ENCODE measurements at places on chromosomes 2 and 18. TPM values are rescaled to one million over a fixed set of nuclear protein-coding genes. Genes with fewer than 3 reads are reported as not detected.
A peak's percentile ranks its signal among the peaks of the same experiment; 100 is the strongest.

Gene EFR3B
- total RNA-seq = 21.2 TPM

Gene FN1
- 52.0 TPM for total RNA-seq

GRCh38 chr18:69558052-69558451, 157.4 kb downstream of the DOK6 start:
- DNase-seq = no peak

- DNase-seq = no peak
These were observed 22.1 kb downstream of the INHBB start for GRCh38 chr2:120368086-120368485.

GRCh38 chr2:147232225-147232669, 612.6 kb upstream of the ACVR2A start:
- DNase-seq = no peak

DNA sequence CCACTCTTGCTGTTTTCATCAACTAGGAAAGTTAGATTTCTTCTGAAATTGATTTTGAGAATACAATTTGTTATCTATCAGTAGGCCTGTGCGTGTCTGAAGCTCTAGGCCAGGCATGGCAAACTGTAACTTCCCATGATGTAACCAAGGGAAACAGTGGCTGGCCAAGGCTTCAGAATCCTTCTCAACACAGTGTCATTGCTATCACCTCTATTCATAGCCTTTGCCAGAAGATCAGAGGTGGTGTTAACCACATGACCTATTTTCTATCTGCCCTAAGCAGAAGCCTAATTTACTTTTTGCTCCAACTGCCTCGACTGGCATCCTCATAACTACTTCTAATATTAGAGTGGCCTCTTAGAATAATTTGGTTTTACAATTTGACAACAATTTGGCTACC, 2.5 kb downstream of the ITGB6 start:
- no peak for DNase-seq

DNA sequence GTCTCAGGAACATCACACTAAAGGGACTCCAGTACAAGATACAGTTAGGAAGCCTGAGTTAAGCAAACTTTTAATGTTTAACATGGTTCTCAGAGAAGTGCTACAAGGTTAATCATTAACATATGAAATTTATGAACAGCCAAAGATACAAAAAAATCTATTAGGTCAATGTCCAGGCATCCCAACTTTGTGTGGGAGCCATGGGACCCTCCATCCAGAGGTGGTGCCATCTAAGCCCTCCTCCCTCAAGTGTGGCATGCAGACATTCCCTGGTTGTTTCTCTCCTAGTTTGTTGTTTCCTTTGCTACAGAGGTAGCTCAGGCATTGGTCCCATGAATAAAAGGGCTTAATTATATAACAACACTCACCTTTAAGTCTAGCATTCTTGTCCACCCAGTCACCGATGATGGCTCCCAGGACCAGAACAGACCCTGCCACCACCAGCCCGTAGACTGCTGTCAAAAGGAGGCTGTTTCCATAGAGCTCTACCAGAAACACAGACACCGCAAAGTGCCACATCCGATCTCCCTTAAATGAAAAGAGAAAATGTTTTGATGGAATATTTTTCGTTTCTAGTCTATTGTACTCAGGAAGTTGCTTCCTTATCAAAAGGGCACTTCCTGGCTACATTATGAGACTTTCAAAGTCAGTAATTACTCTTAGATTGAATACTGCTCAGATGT, 5.7 kb downstream of the SLC40A1 start:
- DNase-seq = no peak

- DNase-seq = peak; percentile 43
These were observed 173.7 kb downstream of the ASXL3 start for GRCh38 chr18:33751613-33752221.

DNA sequence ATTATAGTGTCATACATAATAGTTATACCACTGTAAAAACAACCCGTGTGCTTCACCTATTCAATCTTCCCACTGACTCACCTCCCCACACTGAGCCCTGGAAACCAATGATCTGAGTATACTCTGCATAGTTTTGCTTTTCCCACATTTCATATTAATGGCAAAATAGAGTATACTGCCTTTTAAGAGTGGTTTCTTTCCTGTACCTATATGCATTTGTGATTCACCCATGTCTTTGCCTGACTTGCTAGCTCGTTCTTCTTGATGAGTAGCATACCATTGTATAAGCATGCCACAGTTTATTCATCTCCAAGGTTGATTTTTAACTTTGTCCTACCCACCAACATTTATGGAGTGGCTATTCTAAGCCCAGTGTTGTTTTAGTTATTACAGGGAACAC, 686.4 kb downstream of the PLCL1 start:
- no peak for DNase-seq

Data from neural progenitor cell (in vitro differentiated cells).